ENCODE measurements at places on chromosomes 16 and 17.

DNA sequence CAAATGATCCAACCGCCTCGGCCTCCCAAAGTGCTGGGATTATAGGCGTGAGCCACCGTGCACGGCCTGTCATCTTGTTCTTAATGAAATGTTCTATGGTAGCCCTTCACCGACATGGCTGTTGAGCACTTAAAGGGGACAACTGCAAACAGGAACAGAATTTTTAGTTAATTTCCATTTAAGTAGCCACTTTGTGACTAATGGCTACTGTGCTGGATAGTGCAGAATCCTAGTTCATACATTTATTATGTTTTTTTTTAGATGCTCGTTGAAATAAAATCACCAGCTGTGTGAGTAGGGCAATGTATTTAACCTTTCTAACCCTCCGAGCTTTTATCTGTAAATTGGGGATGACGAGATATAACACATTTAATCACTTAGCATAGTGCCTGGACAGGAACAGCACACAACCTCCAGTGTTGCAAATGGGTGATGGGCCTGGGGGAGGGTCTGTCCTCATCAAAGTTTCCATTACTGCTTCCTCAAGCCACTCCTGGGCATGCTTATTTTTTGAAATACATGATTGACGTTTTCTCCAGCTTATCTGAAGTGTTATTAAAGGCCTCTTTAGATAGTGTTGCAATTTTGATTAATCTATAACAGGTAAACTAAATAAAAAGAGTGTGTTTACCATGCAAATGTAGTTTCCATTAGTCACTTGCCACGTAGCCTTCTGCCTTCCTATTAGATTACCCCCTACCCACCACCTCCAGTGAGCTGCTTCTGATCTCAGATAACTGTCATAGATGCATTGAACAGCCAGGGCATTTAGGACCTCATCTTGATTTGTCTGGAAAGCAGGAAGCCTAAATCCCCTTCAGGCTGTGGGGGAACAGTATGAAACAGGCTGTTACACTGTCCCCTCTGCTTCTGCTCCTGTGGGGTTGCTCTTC, 42.5 kb upstream of the TANC2 start:
- DNase-seq = no peak

DNA sequence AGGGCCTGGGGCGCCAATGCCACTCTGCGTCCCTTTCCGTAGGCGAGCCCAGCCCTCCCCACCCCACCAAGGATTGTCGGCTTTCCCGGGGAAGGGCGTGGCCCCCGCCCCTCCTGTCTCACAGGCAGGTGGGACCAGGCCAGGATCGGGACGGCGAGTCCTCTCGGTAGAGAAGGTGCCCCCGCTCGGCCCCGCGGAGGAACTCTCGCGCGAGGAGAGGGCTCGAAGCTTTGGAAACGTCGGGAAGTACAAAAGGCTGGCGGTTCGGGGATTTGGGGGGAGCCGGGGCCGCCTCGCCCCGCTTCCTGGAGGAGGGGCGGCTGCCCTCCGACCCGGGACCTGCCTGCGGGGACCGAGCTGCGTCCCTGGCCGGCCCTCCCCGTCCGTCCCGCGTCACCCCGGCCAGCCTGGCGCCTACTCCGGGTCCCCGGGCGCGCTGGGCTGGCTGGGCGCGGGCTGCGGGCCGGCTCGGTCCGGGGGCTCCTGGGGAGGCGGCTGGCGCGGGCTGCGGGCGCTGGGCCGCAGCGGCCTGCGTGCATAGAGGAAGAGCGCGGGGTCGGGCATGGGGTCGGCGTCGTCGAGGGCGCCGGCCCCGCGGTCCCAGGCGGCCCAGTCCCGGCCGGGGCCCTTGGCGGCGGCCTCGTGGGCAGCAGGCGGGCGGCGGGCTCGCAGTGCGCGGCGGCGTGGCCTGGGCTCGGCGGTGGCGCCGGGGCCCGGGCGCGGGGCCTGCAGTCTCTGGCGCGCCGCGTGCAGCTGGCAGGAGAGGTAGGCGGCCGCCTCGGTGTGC, 12.6 kb upstream of the CLUH start:
- DNase-seq = no peak

DNA sequence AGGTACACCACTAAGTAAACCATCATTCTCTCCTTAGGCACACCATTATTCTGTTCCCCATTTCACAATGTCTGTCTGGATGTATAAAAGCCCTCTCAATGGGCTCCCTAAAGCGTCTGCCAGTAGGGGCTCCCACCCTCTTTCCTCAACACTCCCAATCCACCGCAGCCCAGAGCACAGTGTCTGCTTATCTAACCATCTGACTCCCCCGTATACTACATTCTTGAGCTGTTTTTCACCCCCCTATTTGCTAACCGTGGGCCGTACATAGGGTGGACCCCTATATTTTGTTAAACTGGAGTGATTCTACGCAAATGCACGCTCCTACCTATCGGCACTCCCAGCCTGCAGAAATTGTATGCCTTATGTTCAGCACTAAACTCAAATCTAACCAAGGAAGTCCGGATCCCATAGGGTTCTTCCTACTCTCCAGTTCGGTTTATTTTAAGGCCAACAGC, 685 bp upstream of the PSMD3 start:
- DNase-seq = peak; percentile 14

DNA sequence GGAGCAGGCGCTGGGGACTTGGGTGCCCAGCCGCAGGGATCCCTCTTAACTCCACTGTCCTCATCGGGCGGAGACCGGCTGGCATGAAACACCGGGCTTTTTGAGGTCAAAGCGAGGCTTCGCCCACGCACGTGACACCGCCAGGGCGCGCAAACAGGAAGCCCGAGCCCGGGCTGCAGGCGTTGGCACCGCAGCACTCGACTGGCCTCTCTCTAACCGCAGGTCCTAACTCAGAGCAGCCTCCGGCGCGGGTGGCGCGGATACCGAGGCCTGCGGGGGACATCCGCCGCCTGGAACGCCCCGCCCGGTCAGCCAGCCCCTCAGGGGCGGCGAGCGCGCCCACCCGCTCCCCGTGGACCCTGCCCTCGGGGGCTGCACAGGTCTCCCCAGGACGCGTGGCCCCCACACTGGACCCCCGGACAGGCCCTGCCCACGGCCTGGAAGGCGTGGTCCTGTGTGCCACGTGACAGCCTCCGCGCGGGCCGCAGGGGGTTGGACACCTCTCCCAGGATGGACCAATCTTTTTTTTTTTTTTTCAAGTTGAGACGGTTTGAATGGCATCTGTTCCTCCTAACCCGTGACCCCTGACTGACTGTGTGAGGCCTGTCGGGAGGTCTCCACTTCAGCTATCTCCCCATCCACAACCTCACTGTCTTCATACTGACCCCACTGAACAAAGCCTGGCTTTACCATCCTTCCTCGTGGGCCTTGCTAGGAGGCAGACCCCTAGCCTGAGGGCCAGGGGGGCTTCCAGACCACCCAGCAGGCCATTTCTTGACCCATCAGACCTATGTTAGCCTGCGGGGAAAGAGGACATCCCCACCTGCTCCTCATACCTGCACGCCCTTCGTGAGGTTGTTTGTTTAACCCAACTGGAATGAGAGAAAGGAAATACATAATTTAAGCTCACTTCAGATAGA, 8.4 kb upstream of the SLC47A2 start:
- no peak for DNase-seq

- DNase-seq = no peak
These were observed 58.3 kb downstream of the SRCIN1 start for GRCh38 chr17:38547444-38547843.

DNA sequence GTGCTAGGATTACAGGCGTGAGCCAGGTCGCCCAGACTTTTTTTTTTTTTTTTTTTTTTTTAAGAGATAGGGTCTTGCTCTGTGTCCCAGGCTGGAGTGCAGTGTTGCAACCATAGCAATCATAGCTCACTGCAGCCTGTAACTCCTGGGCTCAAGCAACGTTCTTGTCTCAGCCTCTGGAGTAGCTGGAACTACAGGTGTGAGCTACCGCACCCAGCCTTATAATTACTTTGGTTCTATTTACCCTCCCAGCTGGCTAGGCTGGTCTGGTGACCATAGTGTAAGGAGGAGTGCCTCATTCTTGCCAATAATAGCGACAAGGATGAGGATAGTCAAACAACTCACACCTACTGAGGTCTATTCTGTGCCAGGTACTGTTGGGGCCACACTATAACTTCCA, 39.6 kb upstream of the USP7 start:
- DNase-seq = no peak

DNA sequence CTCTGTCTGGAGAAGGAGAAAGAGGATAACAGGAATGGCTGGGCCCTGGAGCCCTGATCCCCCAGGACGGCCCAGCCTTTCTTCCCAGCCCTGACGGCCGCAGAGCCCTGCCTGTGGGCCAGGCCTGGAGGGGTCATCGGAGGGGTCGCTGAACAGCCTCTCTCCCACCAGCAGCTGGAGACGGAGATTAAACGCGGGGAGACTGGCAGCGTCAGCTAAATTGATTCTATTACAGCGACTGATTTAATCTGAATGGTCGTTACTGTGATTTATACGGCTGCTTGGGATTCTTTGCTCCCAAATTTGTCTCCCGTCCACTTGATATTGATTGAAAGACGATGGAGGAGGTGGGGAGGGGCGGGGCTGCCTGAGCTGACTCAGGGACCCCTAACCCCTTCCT, 7.1 kb upstream of the CDH15 start:
- DNase-seq = no peak

DNA sequence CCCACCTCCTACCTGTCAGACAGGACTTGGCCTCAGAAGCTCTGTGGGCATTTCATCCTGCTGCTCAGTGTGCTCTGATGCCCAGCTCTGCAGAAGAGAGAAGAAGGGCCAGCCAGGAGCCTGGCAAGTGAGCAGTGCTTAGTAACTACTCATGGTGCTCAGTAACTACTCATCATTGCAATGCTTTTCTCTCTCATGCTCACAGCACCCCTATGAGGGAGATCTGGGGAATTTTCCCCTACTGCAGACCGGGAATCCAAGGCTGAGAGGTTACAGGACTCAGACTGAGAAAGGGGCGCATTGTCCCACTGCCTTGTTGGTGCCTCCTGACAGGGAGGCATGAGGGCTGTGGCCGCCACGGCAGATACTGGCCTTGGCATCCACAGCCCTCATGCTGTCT, 261.1 kb downstream of the C16orf95 start:
- DNase-seq = no peak

GRCh38 chr16:19379838-19380237, 37.8 kb upstream of the TMC5 start:
- DNase-seq = no peak

GRCh38 chr16:61370564-61370963, 665.7 kb downstream of the CDH8 start:
- DNase-seq = no peak

DNA sequence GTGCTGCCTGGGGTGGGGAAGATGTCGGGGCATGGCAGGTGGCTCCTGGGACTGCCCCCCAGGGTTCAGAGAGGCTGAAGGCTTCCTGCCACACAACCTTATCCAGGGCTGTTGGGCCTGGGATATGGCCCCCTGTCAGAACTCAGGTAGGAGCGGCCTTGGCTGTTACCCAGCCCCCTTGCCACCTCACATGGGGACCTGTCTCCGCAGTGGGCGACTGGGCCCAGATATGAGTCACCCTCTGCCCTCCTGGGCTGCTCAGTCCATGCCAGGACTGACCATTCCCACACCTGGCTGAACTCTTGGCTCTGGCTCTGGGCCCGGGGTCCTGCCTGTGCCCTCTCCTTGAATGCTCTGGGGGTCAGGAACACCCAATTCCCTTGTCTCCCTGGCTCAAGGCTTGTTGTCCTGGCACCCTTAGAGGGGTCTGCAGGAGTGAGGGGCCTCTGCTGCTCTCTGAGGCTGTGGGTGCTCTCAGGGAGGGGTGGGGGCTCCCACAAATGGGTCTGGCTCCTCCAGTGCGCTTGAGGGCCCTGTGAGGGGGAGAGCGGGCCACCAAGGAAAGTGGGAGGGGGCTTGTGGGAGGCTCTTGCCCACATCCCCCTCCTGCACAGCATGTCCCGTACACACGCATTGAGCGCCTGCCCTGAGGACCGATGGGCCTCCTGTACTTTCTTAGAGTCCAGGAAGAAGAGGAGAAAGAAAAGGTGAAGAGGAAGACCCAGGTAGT, 36.0 kb downstream of the LGALS9 start:
- DNase-seq = no peak

DNA sequence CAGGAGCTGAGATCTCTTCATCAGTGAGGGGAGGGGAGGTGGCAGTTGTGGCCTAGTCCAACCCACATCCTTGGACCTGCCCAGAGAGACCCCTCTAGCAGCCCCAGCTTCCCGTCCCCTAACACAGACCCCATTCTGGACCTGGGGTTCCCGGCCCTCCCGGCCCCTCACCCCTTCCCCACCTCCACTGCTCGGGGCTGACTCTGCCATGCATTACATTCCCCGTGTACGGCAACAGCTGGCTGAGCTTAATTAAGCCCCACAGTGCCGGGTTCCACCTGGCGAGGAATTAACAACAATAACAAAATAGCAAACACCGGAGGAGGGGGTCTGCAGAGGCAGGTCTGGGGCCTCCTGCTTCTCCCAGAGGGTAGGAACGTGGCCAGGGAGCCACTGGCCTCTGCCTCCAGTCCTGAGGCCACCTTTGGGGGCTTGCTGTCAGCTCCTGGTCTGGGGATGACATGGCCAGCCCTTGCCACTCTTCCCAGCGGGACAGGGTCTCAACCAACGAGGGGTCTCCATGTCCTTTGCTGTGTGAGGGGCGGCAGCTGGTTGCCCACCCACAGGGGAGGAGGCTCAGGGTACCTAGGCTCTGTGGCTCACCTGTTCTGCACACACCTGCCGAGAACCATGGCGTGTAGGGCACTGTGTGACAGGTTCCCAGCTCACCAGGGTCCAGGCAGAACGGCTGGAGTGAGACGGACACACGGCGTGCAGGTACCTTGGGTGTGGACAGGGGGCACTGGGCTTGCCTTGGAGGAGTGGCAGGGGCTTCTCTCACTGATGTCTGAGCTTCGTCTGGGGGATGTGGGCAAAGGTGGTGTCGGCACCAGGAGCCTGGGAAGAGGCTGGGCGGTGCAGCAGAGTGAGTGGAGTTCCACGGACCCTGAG, 46.9 kb upstream of the CBFA2T3 start:
- no peak for DNase-seq

- DNase-seq = no peak
These were observed 37.0 kb downstream of the STXBP4 start for GRCh38 chr17:55005520-55005919.

DNA sequence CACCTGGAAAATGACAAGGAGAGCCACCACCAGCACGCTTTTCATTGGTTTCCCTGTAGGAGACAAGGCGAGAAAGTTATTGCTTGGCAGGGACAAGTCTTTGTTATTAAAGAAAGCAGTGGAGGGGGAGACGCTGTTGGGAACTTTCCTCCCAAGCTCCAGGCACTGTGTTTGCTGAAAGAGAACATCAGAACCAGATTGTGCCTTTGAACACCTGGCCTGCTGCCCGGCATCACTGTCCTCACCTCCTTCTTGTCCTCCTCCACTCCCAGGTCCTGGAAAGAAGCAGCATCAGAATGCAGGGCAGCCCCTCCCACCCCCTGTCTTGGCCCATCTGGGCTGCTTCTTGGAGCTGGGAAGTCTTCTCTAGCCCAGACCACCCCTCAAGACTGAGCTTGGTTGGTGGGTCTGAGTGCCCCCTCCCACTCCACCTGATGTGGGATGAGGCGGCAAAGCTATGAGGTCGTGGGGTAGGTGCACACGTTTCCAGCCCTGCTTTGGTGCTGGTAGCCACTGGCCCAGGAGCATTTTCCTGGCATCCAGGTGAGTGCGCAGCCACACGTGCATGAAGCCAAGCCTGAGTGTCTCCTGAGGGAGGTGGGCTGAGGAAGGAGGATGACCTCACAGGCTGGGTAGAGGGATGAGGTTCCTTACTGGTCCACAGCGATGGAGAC, 6.2 kb downstream of the CCR7 start:
- no peak for DNase-seq
